ENCODE measurements at places on chromosomes 11 and 22. TPM values are rescaled to one million over a fixed set of nuclear protein-coding genes. Genes with fewer than 3 reads are reported as not detected.

DNA sequence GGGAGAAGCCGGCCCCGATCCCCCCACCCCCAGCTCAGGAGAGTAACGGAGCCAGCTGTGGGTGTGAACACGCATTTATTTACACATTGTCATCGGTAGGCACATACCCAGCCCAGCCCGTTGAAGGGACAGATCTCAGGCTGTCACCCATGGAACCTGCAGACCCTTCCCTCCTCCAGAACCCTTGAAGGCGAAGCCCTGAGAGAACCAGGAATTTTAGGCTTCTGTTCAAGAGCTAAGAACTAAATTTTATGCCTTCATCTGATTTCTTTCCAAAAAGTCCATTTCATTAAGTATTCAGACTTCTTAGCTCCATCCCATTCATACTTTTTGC lies 379 bp upstream of the BRMS1 start:
- DNase-seq: no peak

DNA sequence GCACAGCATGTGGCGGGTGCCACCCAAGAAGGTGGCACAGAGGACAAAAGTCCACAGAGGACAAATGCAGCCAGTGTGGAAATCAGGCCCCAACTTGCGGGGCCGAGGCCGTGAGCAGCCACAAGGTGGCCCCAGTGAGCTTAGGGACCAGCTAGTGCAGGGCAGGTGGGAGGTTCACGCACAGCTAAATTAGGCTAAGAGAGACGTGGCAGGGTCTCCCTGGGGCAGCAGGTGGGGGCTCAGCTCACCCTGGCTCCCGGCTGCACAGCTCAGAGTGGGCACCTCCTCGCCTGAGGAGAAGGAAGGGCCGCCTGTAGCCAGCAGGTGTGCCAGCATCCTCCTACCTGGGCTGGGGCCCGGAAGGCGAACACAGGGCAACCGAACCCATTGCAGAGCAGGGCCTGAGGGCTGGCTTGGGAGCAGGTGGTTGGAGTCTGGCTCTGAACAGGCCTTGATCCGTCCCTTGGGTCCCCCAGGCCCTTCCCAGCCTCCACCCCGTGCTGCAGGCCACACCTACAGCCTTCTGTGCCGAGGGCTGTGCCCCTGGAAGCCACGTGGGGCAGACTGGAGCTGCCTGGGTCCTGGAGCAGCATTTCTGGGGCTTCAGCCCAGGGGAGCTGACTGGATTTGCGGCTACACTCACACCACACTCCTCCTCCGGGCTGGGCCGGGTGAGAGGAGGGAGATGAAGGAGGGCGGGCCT lies 26.1 kb upstream of the CELSR1 start:
- peak; percentile 83 for DNase-seq

GRCh38 chr11:14075118-14076078 lies 112.9 kb downstream of the SPON1 start:
- no peak for DNase-seq

DNA sequence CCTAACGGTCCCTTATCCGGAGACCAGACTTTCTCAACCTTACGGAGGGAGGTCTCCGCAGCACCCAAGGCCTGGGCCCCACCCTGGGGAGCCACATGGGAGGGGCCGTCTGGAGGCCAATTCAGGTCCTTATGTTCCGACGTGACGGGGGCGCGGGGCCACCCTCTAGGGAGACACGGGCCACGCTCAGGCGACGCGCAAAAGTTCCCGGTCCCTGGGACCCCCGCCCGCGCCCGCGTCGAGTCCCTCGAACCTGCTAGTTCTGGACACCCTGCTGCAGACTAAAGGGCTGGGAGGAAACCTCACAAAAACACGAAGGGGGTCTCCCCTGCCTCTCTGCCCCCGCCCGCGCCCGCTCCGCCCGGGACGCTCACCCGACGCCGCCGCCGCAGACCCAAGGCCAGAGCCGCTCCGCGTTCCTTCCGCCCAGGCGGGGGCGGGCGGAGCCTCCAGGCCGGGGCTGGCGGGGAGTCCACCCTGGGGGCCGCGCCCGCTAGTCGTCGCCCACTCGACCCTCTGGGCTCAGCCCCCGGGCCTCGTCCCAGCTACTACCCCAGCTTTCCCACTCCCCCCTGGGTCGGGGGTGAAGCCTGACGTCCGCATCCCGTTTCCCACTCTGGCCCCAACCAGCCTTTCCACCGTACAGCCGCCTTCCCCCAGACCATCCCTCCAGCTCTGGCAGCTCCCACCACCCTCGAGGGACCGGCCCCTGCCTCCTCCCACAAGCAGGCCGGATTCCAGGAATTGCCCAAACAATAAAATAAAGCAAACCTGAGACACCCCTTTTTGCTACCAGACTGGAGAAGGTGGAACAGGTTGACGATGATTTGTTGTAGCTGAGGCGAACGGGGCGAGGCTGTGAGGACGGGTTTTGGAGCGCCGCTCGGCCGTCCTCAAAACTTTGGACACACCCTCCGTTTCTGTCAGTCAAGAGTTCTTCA lies 2.7 kb downstream of the RNH1 start:
- DNase-seq: peak; percentile 53

GRCh38 chr11:20604864-20605601 lies 5.6 kb downstream of the SLC6A5 start:
- DNase-seq: no peak

Gene SHISAL1
- 1.3 TPM for total RNA-seq

Gene HEPHL1
- total RNA-seq: not detected

Gene CTSW
- total RNA-seq: 0.49 TPM

All from left ventricle myocardium inferior (tissue), 1 donor.